ENCODE measurements at places on chromosomes 2 and 18.

- no peak for DNase-seq
Measured at GRCh38 chr2:240202586-240202985, 62.1 kb upstream of the OTOS start.

GRCh38 chr2:132620115-132620514 is 49.9 kb downstream of the LYPD1 start:
- no peak for DNase-seq

- DNase-seq: no peak
Measured at GRCh38 chr2:10179422-10179821, 56.9 kb downstream of the RRM2 start.

- DNase-seq: no peak
Measured at GRCh38 chr18:10322435-10322834, 132.0 kb upstream of the APCDD1 start.

DNA sequence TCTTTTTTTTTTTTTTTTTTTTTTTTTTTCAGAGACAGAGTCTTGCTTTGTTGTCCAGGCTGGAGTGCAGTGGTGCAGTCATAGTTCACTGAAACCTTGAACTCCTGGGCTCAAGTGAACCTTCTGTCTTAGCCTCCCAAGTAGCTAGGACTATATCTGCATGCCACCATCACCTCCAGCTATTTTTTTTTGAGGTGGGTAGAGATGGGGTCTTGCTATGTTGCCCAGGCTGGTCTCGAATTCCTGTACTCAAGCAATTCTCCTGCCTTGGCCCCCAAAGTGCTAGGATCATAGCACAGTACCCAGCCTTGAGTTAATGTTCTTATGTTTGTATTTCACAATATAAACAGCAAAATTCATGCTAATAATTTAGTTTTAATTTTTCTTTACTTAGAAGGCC is 62.9 kb upstream of the IGFBP2 start:
- no peak for DNase-seq

GRCh38 chr2:238145851-238146250 is 7.4 kb downstream of the KLHL30 start:
- no peak for DNase-seq

DNA sequence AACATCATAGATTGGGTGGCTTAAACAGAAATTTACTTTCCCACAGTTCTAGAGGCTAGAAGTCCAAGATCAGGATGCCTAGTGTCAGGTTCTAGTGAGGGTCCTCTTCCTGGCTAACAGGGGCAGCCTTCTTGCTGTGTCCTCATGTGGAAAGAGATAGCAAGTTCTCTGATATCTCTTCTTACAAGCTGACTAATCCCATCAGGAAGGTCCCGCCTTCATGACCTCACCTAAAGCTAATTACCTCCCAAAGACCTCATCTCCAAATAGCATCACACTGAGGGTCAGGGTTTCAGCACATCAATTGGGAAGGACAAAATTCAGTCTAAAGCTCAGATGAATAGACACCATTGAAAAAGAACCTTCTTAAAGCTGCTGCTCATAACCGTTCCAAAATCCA is 22.9 kb downstream of the ACVR1 start:
- DNase-seq: no peak

GRCh38 chr2:70965506-70965905 is 12.9 kb upstream of the ANKRD53 start:
- no peak for DNase-seq

DNA sequence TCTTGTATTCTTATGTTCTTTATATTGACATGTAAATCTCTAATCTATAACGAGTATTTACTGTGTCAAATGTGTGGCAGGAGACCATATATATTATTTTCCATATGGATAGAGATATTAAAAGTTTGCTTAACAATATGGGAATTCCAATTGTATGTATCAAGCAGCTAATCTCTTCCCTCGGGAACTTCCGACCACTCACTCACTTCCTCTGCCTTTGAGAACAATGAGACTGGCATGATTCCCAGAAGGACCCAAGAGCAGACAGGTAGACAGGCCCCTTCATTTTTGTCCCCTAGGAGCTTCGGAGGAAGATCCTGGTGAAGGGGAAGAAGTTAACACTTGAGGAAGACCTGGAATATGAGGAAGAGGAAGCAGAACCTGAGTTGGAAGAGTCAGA is 24.1 kb downstream of the PLCD4 start:
- DNase-seq: no peak

DNA sequence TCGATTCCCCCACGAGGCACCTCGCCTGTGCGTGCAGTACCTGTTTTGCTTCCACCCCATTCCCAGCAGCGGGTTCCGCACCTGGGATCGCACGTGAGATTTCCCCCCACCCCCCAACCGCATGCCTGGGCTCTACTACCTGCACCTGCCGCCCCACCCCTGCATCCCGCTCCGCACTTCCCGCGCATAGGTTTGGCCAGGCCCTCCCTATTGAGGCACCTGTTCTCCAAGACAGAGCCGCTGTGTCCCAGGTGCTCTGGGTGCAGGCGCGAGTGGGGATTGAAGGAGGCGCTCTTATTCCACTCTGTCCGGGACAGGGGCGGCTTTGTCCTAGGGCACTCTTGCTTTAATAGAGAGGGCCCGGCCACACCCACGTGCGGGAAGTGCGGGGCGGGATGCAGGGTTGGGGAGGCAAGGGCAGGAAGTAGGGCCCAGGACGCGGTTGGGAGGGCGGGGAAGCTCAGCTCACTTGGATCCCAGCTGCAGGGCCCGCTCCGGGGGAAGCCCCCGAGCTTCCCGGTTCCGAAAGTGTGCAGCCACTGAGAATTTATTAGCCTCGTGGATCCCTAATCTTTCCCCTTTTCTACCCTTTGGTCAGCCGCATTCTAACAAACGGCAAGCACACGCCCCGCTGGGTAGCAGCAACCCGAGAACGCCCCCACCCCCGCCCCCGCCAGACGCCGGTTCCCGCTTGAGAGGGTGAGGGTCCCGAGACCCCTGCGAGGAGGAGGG is 670 bp upstream of the MOCOS start:
- DNase-seq: no peak

- no peak for DNase-seq
Measured at GRCh38 chr2:5035057-5035488, 657.1 kb upstream of the SOX11 start.

DNA sequence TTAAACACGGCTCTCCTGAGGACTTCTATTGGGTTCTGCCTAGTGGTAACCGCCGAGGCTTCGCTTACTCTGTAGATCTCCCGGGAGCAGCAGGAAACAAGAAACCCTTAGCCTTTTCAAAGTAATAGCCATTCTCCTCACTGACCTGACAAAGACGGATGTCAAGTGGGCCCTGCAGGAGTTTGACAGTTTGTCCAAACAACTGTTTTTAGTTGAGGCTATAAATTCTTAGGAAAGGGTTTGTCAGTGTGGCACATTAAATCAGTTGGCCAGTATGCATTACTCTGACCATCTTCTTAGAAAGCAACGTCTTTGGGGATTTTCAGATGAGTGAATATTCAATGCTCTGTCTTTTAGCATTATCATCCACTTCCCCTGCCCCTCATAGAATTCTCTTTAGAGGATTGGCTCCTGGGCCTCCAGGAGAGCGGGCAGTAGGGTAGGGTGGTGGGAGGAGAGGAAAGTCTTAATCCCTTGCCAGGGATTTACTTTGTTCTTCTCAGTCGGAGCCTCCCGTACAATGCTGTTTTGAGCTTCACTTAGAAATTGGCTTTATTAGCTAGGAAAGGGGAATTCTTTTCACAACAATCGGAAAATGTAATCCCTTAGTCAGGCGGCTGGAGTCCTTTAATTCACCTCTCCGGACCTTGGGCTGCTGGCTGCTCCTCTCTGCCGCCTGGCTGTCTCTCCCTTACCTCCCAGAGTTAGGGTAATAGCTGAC is 13.3 kb upstream of the C18orf32 start:
- no peak for DNase-seq

DNA sequence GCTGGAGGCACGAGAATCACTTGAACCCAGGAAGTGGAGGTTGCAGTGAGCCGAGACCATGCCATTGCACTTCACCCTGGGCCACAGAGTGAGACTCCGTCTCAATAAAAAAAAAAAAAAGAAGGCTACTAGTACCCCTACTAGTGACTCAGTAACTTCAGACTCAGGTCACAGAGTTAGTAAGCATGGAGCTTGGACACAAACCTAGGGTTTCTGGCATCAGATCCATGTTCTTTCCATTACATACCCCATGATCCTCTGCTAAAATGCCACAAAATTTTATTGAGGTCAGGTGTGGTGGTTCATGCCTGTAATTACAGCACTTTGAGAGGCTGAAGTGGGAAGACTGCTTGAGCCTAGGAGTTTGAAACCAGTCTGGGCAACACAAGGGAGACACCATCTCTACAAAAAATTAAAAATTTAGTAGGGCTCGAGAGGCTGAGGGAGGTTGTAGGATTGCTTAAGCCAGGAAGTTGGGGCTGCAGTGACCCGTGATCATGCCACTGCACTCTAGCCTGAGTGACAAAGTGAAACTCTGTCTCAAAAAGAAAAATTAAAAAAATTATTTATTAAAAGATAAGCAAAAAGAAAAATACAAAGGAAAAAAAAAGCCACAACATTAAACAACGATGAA is 45.1 kb downstream of the DHX57 start:
- DNase-seq: no peak

DNA sequence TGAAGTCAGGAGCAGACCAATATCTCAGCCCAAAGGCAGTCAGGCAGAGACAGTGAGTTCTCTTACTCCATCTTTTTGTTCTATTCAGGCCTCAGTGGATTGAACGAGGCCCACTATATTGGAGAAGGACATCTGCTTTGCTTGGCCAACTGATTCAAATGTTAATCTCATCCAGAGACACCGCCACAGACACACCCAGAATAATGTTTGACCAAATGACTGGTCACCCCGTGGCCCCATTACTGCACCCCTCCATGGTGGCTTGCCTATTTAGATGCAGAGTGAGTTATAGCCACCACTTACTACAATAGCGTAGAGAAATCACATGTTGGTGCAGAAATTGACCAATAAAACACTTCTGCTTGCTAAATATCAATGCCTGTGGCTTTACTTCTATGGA is 88.1 kb downstream of the HRH4 start:
- DNase-seq: no peak

DNA sequence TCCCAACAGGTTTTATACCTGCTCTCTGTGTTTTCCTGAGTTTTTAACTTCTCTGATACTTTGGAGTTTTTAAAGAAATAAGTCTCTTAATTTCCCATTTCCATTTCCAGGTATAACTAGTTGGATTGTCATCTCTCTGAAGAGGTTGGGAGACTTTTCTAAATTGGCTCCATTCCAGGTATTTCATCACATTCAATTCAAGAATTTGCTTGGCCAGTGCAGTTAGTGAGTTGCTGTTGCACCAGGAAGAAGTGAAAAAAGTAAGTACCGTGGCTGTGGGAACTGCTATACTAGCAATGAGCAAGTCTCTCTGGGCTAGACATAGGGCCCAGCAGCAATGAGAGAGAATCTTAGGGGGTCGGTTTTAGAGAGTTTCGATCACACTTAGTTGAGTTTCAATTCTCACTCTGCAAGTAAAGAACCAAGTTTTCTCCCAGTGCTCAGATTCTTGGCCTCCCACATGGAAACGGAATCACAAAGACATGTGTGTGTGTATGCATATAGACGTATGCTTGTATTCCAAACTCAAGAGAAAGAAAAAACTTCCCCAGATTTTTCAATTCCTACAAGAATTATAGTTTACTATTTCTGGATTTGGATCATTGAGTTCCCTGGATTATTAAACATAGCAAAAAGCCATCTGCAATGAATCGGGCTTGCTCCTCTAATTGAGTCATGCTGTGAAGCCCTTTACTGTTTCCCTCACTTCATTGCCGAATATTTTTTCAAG is 894.4 kb downstream of the BCL11A start:
- no peak for DNase-seq

DNA sequence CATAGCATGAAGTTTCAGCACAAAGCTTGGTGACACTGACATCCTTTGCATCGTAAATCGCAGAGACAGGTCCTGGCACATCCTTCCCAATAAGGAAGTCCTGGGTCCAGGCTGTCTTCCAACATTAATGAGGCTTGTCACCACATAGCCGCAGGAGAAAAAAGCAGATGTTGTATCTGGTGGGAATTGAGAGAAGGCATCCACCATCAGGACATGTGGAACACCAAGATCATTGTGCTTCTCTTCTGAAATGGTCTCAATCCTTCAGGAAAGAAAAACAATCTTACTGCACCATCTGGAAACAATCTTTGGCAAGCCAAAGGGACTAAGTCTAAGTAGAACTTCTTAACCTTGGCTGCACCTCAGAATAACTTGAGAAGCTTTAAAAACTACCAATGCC is 119.0 kb upstream of the ARHGAP28 start:
- no peak for DNase-seq

DNA sequence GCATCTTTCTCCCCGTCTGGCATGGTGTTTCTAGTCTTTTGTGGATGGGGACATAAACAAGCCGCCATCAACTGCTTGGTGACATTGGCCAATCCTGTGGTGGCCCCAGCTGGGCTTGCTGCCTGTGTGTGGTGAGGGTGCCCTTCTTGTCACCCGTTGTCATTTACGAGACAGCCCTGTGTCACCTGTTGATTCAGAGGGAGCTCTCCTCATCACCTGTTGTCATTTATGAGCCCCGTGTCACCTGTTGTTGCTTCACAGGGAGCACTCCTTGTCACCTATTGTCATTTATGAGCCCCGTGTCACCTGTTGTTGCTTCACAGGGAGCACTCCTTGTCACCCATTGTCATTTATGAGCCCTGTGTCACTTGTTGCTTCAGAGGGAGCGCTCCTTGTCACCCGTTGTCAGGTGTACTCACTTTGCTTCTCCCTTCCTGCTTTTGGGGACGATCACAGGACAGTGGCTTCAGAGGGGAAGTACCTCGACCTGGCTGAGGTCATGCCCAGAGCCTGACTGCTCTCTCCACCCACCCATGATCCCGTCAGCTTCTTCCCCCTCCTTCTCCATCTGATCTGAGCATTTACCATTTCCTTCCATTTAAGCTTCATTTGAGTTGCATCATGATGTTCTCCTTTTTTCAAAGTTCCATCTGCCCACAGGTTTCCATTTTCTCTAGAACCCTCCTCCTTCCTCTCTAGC is 29.1 kb downstream of the HPCAL1 start:
- no peak for DNase-seq

- no peak for DNase-seq
Measured at GRCh38 chr2:112185131-112185530, 46.9 kb downstream of the FBLN7 start.

DNA sequence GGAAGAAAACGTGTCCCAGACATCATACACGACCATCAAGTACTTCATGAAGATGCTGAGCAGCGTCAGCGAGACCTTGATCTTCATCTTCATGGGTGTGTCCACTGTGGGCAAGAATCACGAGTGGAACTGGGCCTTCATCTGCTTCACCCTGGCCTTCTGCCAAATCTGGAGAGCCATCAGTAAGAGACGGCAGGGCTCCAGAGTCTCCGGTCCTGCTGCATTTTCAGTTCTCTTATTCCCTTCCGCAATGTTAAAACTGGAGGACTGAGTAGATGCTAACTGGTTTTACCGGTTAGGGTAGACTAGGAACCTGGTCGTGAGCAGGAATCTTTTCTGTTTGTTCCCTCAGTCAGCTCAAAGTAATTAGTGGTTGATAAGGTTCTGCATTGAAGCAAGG is 32.3 kb downstream of the SLC9A4 start:
- DNase-seq: no peak

Data from activated T-helper 1 cell treated with anti-CD3 and anti-CD28 coated beads, Interleukin-2, amount 50 U/mL, for 16 hours (primary cell).